ENCODE measurements at places on chromosomes 6 and 20.

DNA sequence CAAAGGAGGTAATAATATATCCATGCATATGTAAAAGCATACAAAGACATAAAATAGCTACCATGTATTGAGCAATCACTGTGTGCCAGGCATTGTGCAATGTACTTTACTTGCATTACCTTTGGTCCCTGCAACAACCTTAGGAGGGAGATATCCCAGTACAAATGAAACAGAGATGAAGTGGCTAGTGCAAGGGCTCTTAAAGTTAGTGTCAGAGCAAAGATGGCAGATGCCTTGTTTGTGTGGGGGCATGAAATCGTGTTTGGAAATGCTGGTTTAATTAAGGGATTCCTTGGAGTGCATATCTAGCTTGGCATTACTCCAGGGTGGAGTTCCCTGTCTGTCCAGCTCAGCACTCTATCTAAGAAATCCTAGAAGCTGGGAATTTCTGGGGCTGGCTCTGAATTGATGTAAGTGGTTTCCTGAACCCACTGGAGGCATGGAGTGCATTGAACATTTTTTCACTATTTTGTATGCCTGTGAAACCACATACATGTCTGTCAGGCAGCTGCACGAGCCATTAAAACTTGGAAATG, 9.8 kb downstream of the PAQR8 start:
- no peak for DNase-seq

GRCh38 chr6:113782636-113783035, 74.5 kb upstream of the MARCKS start:
- no peak for DNase-seq

DNA sequence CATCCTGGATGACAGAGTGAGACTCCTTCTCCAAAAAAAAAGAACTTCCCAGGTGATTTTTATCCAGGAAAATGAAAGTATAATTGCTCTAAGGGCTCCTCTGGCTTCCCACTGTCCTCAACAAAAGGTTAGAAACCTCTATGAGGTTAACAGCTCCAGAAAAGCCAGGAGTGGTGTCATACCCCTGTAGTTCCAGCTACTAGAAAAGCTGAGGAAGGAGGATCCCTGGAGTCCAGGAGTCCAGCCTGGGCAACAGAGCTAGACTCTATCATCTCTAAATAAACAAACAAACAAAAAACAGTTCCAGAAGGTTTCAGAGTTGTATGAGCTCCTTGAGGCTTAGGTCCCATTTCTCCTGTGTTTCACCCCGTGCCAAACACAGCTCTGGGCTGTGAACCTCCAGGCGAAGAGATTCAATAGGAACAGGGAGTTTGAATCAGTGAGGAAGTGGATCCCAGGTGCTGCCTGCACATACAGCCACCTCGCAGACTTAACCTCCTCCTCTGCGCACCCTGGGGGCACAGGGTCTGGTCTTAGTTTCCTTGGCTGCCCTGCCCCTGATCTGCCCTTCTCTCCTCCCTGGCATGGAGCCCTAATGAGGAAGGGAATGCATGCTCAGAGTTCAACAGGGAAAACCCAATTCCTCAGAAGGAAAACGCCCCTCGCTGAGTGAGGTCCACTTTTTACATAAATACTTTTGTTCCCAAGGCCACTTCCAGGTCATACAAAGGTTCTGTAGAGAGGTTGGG, 31.0 kb downstream of the ZC3H12D start:
- DNase-seq = no peak

DNA sequence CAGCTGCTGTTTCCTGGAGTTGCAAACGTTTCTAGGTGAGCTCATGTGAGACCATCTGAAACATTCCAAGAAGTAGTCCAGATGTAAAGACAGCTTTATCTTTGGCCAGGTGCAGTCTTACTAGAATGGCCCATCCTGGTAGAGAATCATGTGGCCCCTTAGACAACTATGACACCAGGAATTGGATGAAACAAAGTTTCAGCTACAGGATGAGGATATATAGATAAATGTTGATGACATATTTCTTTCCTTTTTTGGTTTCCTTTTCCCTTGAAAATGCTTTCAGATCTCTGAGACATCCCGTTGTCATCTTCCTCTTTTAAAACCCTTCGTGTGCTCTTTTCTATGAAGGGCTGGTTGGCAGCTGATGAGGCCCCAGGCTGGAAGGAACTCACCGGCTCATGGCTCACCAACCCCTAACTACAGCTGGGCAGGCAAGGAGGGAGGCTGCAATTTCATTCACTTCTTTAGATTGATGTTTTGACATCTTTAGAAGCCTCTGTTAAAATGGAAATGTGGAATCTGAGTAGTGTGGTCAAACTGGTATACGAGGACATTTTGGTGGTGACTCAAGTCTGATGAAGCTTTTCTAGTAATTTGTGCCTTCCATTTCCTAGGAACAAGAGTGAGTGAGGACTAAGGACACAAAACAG, 167.9 kb upstream of the TNFAIP3 start:
- DNase-seq = peak; percentile 21

- DNase-seq = no peak
Measured at GRCh38 chr20:33697129-33697528, 10.9 kb upstream of the E2F1 start.

GRCh38 chr6:130975325-130975724, 87.7 kb downstream of the EPB41L2 start:
- no peak for DNase-seq

DNA sequence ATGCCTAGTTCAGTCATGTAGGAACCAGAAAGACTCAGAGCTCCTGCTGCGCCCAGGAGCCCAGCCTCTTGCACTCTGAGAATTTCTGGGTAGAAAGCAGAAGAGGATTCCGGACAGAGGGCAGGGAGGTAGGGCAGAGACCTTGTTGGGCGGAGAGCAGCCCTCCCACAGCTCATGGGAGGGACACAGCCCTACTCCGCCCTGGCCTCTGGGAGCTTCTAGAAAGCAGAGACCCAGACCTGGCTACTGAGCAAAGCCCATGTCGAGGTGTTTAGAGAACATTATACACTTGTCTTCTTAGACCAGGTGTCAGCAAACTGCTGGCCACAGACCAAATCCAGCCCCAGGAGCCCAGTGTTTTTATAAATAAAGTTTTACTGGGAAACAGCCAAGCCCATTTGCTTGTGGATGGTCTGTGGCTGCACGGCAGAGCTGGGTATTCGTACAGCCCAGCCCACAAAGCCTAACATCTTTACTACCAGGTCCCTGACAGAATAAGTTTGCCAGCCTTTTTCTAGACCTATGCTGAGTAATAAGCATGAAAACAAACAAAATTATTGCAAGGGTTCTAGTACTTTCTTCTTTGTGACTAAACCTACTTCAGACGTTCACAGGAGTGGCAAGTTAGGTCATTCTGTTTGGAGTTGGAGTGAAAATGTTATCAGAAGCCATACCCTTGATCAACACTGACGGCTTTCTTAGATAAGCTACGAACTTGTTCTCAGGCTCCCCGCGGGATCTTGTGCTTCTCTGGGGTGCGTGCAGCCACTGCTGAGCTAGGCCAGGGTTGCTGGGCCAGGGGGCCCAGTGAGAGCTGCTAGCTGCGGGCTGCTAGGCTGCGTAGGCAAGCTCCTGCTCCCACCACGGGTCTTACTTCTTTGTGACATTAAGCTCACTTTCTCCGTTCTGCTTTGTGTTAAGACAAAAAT, 235.1 kb upstream of the FOXQ1 start:
- DNase-seq = no peak

DNA sequence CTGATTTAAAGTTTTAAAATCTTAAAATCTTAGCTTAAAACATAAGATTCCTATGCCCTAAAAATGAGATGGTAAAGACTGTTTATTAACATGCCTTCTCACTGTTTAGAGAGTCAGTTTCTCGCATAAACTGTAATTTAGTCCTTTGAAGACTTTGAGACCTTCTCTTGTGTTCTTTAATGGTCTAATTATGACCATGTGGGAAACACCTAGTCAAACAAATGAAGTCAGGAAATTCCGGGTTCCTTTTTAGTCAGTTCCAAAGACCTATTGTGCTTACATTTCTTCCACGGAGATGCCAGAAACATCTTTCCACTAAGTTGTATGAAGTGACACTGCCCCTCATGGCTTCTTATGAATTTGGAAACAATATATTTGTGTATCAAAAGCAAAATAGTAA, 64.2 kb upstream of the KIF25 start:
- DNase-seq = no peak

GRCh38 chr6:135176464-135176863, 4.6 kb upstream of the MYB start:
- DNase-seq = no peak

- no peak for DNase-seq
Measured at GRCh38 chr20:58740356-58741308, 48.0 kb downstream of the NPEPL1 start.

DNA sequence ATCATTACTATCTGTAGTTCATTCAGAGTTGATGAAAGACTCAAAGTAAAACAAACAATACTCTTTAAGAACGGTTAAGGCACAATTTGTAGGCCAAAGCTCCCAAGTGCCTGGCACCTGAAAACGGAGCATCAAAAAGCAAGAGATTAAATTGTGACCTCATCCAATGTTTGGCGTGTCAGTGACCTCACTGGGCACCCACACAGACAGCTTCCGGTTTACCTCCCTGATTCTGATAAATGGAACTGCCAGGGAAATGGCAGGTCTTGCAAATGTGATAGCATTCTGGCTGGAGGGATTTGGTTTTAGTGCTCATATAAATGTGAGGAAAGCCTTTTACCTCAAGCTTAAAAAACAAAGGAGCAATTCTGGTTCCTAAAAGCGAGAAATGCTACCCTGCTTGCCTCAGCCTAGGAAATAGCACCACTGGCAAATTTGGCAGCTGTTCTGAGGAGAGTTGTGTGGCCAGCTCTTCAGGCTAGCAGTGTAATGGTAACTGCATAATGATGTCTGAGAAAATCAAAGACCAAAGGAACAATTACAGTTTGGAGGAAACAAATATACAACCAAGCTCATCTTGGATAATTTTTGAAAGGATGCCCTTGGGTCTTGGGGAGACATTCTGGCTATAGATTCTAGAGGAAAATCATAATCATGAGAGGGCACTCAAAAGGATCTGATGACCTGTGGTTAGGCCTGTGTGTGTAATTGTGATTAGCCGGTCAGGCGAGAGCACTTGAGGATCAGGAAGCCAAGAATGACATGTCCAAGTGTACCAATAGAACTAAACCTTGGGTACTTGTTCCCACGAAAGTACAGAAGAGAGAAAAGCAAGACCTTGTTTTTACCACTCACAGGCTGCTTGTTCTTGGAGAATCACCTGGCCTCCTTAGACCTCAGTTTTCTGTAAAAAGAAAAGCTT, 174.3 kb downstream of the TFAP2B start:
- DNase-seq = no peak

- no peak for DNase-seq
Measured at GRCh38 chr6:151963001-151963400, 155.5 kb downstream of the ESR1 start.
